ENCODE measurements at places on chromosomes 7 and 10.

- no peak for DNase-seq
Measured at GRCh38 chr10:73819513-73820093, 8.2 kb upstream of the NDST2 start.

GRCh38 chr10:5751601-5752253 is 61.5 kb downstream of the GDI2 start:
- DNase-seq: no peak

- DNase-seq: no peak
Measured at GRCh38 chr10:75950997-75951589, 519.7 kb downstream of the LRMDA start.

- no peak for DNase-seq
Measured at GRCh38 chr10:95748349-95748748, 7.6 kb upstream of the ENTPD1 start.

DNA sequence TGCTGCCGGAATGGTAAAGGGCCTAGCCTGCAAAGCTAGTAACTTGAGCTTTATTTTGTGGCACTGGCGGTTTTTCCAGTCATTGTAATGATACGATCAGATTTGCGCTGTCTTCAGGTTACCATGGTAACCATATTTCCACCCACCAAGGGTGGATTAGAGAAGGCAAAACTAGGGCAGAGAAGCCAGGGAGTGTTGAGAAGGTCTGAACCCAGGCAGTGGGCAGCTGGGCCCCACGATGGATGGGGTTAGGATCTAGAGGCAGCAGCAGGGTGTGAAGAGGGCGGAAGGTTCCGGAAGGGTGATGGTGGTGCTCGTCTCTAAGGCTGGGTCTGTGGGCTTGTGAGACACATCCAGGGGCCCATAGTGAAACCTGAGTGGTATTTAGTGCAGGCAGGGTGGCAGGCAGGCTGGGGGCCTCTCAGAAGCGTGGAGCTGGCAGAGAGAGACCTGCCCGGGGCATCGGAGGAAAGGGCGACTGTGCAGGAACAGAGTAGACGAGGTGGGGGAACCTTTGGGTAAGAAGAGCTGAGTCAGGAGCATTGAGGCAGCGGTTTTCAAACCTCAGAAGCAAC is 87.9 kb upstream of the GTF2I start:
- DNase-seq: no peak

GRCh38 chr10:76218035-76218434 is 786.6 kb downstream of the LRMDA start:
- no peak for DNase-seq

DNA sequence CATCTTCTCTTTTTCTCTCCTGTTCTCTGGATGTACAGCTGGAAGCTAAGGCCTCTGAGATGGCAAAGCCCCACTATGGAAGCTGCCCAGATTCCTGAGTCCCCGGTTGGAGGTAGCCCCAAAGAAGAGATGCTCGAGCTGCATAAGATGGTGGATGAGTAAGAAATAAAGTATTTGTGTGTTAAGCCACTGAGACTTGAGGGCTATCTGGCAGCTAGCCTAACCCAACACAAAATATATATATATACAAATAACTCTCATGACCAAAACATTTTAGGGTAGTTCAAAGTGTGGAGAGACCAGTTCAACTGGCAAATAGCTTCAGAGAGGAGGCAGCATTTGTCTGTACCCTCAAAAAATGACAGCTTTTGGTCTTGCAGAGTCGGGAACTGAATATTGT is 72.4 kb upstream of the PDE1C start:
- DNase-seq: no peak

- no peak for DNase-seq
Measured at GRCh38 chr7:151351027-151351426, 9.4 kb downstream of the NUB1 start.

GRCh38 chr7:136807598-136807997 is 60.9 kb upstream of the CHRM2 start:
- DNase-seq: no peak

GRCh38 chr7:26593393-26593792 is 271.0 kb downstream of the SKAP2 start:
- no peak for DNase-seq

- no peak for DNase-seq
Measured at GRCh38 chr7:135189221-135189662, 18.7 kb upstream of the CYREN start.

DNA sequence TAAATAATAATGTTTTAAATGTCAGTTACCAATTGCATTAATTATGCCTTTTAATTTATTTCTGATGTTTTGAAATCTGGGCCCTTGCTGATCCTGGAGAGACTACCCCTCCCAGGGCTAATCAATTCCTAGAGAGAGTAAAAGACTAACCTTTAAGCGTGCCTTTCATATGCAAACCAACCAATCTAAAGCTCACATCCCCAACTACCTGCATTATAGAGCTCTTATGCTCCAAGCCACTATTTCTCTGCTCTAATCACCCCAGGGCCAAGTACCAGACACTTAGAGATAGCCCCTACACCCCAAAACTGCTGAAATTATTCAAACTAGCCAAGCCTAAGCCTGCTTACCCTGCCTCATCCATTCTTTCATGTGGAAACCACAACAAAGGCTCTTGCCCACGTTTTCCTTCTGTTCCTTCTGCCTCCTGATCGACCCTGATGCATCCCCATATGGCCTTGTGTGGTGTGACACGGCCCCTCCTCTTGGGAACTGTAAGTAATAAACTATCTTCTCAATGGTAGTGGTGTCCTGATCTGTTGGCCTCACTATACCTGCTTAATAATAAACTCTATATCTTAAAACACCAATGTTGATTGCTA is 97.7 kb downstream of the HIBADH start:
- no peak for DNase-seq

DNA sequence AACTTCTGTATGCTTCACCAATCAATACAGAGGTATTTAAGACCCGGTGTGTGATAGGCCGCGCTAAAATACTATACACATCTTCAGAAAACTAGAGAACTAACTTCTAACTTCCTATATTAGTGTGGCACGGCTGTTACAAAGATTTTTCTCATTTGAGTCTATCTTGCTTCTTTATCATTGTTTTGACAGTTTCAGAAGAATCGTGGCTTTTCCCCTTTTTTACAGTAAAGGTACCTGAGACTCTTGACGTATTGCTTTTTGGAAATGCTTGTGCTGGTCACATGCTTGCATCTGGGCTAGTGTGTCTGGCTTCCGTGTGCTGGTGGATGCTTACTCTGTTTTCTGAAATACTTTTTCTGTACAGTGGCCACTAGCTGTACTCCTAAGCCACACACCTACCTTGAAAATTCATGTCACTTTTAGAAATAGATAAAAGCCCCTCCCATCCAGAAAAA is 12.7 kb downstream of the IKZF1 start:
- DNase-seq: no peak

GRCh38 chr7:35697414-35698175 is 2.7 kb upstream of the HERPUD2 start:
- DNase-seq: no peak

DNA sequence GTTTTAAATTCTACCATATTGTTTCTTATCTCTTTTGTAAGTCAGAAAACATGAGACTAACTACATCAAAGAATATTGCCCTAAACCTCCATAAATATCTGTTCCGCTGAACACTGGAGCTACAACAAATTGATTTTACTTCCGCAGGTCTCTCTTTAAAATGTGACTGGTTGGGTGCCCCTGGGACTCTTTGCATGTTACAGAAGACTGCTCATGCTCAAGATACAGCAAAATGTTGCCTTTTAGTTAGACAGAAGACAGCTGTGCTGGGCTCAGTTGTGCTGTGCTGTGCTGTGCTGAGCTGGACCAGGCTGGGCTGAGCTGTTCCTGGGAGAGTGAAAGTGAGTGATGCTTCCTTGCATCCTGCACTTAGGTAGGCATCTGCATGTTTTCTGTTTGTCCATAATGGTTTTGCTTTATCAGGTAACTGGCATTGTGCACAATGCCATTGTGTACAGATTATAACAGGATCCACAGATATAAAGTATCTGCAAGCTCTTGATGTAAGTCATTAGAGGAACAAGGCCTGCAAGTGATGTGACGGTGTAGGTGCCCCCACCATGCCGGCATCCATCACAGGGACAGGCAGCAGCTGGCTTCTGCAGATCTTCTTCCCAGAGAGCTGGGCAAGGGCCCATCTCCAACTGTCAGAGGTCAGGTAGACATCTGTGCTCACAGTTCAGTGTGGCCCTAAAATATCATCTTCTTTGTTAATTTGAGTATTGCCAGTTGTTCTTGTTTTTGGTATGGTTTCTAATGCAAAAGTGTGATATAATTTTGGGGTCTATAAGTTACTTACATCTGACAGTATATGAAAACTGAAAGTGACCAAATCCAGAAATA is 972.5 kb upstream of the CELF2 start:
- DNase-seq: no peak

DNA sequence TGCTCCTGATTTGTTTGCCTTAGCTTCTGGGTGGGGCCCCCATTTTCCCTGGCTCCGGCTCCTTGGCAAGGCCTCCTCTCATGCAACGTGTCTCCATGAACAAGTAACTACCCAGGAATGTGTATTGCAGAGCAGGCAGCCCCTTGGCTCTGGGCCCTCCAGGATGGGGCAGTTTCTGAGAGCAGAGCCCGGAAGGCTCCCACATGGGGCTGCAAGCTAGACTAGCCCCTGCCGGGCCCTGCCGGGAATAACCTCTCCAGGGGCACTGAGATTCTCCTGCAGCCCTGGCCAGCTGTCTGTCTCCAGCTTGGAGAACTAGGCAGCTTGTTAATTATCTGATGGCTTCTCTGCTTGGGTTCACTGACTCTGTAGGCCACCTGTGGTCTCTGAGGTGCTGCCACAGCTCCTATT is 184.0 kb upstream of the INHBA start:
- DNase-seq: no peak

- DNase-seq: no peak
Measured at GRCh38 chr10:74213571-74214162, 62.6 kb downstream of the ADK start.

DNA sequence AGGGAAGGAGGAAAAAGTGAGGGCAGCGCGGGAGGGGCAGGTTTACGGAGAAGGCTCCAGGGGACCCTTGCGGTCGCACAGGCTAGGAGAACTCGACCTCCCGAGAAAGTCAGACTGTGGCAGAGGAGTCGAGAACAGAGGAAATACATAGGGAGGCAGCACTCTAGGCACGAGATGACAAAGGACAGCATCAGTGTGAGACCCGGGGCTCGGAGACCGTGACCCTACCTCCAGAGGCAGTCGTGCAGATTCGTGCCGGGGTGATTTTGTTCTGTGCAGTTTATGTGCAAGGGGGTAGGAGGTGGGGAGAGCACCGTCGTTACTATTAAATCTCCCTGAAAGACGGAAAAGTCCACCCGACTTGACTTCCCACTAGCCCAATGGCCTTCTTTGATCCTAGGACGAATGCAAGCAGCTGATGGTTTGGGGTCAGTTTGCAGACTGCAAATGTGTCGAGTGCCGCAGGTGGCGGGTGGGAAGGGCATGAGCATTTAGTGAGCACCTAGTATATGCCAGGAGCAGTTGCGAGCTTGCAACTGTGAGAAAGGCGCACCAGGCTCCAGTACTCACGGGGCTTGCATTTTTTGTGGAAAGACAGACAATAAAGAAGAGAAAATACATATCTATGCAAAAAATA is 674 bp upstream of the OSBPL3 start:
- DNase-seq: no peak

DNA sequence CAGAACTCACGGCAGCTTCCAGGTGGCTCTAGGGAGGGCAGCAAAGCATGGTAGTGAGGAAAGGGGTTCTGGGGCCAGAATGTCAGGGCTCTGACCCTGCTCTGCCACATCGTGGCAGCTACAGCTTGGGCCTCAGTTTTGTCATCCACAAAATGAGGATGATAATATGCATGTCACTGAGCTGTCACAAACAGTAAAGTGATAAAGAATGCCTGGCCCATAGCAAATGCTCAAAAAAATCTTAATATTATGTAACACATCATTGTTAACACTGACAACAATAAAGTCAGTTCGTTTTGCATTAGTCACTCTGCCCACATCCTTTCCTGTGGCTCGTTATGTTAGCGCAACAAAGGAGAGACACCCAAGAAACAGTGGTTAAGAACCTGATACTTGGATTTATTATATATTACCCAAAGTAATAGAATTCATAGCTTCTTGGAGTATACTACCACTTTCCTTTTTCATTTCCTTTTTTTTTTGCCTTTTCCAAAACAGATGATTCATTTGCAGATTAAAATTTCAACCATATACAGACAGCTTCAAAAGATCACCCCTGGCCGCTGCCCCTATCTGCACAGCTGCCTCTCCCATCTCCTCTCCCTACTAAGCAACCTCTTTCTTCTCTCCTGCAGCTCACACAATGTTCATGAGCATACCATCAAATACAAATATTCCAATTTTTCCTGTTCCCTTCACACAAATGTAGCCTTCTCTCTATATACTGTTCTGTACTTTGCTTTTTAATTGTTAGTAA is 45.5 kb upstream of the DDC start:
- no peak for DNase-seq

DNA sequence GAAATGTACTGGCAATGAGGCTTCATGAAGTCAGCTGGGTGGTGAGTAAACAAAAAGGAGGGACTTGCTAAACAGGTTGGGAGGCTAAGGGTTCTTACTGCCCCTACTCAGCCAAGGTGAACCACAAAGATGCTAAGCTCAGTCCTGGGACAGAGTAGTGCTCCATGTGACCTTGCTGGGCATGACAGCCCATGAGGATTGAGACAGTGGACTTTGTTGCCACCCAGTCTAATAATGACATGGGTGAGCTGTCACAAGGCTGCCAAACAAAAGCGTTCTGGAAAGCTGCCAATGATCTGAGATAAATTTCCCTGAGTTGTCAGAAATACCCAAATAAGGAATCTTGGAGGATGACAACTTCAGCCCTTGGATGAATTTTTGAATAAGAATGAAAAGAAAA is 75.2 kb downstream of the CLEC2L start:
- no peak for DNase-seq

GRCh38 chr10:110632591-110633215 is 11.4 kb upstream of the RBM20 start:
- no peak for DNase-seq

DNA sequence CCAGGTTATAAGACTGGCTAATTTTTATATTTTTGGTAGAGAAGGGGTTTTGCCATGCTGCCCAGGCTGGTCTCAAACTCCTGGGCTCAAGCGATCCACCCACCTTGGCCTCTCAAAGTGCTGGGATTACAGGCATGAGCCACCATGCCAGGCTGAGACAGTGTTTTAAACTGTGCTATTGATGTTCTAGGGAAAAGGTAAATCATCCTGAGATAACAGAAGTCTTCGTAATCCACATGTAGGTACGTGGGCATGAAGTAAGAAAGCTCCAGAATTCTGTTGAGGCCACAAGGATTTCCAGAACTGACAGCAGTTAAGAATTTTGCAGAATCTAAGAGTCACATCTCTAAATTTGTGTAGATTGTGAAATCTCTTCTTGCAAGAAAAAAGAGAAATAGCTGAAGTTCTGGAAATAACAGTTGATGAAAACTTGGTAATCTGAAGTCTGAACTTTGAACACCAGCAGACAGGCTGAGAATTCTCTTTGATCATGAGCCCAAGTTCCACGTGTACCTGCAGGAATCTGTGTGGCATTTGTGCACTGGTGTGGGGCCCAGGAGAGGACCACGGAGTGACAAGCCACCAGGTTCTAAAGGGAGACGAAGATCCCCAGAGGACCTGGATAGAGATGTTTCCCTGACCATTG is 24.6 kb downstream of the C7orf33 start:
- no peak for DNase-seq
